ENCODE measurements at places on chromosomes 5 and 9. TPM values are rescaled to one million over a fixed set of nuclear protein-coding genes. Genes with fewer than 3 reads are reported as not detected.

DNA sequence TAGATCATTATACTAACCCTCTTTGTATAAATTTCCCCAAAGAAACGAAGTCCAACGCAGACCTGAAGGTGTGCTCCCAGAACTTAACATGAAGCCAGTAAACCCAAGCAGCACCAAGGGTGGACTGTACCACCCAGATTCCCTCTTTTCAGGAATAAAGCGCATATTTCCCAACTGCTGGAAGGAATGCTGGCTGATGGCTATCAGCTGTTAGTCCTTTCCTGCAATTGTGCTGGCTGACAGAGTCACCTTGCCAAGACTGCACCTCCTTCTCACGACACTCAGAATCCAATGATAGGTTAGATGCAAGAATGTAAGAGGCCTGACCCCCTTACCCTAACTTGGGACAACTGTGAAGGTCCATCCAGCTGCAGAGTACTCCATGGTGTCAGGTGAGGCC lies 93.9 kb downstream of the MAPKAP1 start:
- no peak for DNase-seq

DNA sequence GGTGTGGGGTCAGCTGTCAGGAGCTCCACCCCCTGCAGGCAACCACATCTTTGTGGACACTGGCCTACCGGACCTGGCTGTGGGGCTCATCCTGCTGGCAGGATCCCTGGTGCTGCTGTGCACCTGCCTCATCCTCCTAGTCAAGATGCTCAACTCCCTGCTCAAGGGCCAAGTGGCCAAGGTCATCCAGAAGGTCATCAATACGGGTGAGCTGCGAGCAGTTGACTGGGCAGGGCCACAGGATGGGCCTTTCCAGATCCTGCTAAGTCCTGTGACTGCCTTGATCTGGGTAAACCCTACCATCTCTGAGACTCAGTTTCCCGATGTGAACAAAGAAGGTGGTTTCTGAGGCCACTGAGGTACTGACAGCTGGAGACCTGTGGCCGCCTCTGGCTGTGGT lies 6.5 kb downstream of the PFN3 start:
- DNase-seq: no peak

- no peak for DNase-seq
These were observed 115.1 kb downstream of the CDC42SE2 start for GRCh38 chr5:131378721-131379541.

DNA sequence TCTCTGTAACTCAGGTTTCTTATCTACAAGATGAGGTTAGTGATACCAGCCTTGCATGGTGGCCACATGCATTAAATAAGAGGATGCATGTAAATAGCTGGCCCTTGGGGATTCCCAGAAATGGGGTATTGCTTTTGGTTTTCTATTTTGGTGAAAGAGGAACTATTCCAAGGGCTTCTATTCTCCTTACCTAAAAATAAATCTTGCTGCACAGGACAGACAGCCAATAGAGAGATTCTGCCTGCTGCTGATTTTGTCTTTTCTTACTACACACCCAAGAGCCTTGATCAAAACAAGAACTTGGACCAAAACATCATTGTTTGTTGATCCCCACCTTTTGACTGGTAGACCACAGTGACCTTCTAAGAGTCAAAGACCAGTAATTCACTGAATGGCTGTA lies 161.8 kb downstream of the PJA2 start:
- no peak for DNase-seq

Gene PALM2AKAP2
- 0.05 TPM for total RNA-seq
